Left lung (tissue), 14 donors: ENCODE measurements at places on chromosomes 6 and 20.

DNA sequence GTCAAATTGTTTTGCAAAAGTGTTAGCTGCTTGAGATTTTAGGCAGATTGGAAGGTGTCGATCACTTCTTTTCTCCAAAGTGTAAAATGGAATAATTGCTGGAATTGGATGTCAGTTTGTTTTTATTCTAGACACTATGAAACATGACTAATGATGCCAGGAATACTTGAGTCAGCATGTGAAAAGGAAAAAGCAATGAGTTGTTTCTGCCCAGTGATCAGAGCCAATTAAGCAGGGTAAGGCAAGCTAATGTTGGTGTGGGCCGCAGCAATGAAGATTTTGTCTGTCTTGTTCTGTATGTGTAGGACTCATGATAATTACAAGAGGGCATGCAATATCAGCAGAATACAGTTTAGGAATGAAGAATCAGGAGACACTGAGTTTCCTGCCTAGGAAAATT is 110.3 kb downstream of the CARMIL1 start:
- DNase-seq = no peak

DNA sequence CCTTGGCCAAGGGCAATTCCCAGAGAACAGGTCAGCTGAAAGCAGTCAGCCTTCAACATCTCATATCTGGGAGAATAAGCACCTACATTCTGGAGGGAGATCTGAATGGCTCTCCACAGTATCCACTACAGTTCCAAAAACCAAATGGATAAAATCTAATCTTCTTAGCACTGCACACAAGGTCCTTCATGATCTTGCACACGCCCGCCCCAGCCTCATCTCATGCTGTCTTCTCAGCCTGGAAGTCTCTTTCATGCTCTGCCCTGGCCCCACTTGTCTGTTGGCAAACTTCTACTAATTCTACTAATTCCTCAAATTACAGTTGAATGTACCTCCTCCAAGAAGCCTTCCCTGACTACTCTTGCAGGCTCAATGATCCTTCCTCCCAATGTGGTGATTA is 1.8 kb upstream of the TTBK1 start:
- DNase-seq = no peak

- no peak for DNase-seq
Measured at GRCh38 chr6:52552278-52552643, 24.6 kb downstream of the TRAM2 start.

GRCh38 chr20:11686820-11687543 is 230.7 kb upstream of the BTBD3 start:
- no peak for DNase-seq

- DNase-seq = no peak
Measured at GRCh38 chr6:83844170-83844569, 9.0 kb upstream of the RIPPLY2 start.
